Ureter (tissue), 1 donor: ENCODE measurements at places on chromosomes 13 and 19. TPM values are rescaled to one million over a fixed set of nuclear protein-coding genes. Genes with fewer than 3 reads are reported as not detected.
A peak's percentile ranks its signal among the peaks of the same experiment; 100 is the strongest.

SIGLEC12 gene
- 0.34 TPM for total RNA-seq

LTBP4 gene
- 239 TPM for total RNA-seq

MRPL57 gene
- 15.5 TPM for total RNA-seq

TEX26 gene
- not detected for total RNA-seq

CYP2S1 gene
- 13.2 TPM for total RNA-seq

FAM83E gene
- total RNA-seq: 12.7 TPM

FUT1 gene
- 5.0 TPM for total RNA-seq

ZNF254 gene
- total RNA-seq: 36.9 TPM

HRC gene
- 5.1 TPM for total RNA-seq

ZNF471 gene
- total RNA-seq: 10.6 TPM

RASL11A gene
- 33.2 TPM for total RNA-seq

LILRA1 gene
- total RNA-seq: 0.34 TPM

ZNF90 gene
- total RNA-seq: 39.2 TPM

CGB8 gene
- total RNA-seq: not detected

PGLYRP2 gene
- total RNA-seq: 0.34 TPM

CDC16 gene
- 86.7 TPM for total RNA-seq

JOSD2 gene
- total RNA-seq: 26.6 TPM

LINGO3 gene
- total RNA-seq: not detected

DNA sequence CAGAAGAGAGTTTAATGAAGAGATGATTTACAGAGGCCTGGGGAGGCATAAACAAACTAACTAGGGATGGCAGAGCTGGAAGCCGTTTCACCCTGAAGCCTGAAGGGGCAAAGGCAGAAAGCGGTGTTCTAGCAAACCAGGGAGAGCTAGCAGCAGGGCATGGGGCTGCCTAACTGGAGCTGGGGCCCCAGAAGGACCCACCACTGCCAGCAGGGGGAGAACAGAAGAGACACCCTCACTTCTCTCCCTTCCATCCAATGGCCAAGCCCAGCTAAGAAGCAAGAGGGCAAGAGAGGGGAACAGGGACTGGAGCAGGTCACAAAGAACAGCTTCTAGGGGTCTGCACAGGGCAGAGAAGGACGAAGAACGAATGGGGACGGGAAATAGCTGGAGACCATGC, 195.5 kb downstream of the KATNAL1 start:
- DNase-seq: no peak

- DNase-seq: no peak
Observed at GRCh38 chr19:732148-733069, 18.5 kb upstream of the MISP start.

GRCh38 chr19:18645035-18645511, 8.2 kb downstream of the KLHL26 start:
- DNase-seq: no peak

DNA sequence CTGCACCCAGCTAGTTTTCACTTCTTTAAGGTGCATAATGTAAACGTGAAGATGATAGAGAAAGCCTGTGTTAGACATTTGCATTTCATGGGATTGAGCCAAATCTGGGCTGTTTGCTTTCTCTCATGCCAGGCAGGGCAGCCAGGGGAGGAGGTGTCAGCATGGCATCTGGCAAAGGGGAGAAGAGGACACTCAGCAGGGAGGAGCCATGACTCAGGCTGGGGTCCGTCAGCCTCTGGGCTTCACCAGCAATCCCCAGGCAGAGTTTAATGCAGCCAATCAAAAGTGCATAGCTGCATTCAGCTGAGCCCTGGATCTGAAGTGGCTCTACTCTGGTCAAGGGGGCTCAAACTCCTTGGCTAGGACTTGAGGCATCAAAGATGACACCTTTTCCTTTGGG, 23.5 kb downstream of the EBPL start:
- no peak for DNase-seq

- no peak for DNase-seq
Observed at GRCh38 chr19:53102206-53102755, 941 bp downstream of the ZNF160 start.

GRCh38 chr19:35784503-35785338, 9.4 kb downstream of the ARHGAP33 start:
- DNase-seq: no peak

DNA sequence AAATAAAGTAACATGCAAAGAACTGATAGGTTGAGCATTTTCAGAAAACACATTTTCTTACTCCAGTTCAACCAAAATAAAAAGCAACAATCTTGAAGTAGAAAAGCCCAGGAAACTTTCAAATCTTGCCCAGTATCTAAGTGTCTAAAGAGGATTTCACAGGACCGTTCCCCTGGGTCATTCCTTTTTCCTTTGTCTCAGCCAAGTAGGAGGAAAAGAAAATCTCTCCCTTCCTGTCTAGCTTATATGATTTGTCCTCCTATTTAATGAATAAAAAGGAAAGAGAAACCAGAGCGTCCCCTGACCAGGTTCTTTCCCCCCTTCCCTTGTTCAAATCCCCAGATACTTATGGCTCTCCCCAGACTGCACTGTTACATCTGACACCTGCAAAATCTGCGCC, 248.0 kb downstream of the KCTD12 start:
- no peak for DNase-seq

DNA sequence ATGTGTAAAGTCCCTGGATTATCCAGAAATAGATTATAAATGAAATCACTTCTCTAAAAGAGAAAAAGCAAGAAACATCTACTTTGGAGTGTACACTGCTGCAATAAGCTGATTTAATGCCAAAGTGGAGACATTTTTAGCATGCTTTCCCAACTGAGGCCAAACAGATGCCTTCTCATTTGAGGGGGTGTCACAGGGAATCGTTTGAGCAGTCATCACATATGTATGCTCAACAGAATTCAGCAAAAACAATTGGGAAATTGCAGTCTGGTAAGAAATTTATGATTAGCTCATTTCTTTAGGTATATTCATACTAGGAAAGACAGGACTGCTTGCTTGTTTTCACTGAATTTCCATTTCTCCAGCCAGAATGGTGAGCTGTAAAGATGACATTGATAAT, 27.3 kb upstream of the TPP2 start:
- DNase-seq: no peak

- DNase-seq: no peak
Observed at GRCh38 chr19:33482476-33482875, 39.1 kb downstream of the PEPD start.

GRCh38 chr13:28041501-28041900, 53.0 kb upstream of the URAD start:
- no peak for DNase-seq

DNA sequence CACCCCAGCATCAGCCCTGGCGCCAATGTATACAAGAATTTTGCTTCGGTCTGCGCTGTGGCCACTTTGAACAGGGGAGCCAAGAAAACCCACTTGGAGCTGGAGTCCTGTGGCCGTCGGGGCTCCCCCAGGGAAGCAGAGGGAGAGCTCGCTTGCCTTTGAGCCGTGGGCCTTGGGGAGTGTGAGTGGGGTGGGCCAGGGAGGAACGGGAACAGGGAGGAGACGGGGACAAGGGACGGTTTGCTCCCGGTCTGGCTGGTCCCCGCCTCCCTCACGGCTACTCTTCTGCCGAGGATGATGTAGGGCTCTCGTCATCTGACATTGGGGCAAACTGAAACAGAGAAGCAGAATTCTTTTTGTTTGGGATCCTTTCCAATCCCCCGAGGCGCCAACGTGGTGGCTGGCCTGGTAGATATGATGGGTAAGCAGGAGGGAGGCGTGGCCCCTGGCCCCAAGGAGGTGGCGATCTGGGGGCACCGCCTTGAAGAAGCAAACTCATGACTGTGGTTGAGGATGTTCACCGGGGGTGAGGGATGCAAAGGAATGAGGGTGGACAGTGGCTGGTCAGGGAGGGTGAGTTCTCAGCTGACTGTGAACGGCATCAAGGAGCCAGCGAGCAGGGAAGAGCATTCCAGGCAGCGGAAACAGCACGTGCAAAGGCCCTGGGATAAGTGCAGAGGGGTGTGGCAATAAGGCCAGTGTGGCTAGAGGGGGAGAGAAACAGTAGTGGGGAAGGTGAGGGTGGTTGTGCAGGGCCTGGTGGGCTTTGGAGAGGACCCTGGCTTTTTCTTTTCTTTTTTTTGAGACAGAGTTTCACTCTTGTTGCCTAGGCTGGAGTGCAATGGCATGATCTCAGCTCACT, 10.9 kb upstream of the SPC24 start:
- peak; percentile 68 for DNase-seq

DNA sequence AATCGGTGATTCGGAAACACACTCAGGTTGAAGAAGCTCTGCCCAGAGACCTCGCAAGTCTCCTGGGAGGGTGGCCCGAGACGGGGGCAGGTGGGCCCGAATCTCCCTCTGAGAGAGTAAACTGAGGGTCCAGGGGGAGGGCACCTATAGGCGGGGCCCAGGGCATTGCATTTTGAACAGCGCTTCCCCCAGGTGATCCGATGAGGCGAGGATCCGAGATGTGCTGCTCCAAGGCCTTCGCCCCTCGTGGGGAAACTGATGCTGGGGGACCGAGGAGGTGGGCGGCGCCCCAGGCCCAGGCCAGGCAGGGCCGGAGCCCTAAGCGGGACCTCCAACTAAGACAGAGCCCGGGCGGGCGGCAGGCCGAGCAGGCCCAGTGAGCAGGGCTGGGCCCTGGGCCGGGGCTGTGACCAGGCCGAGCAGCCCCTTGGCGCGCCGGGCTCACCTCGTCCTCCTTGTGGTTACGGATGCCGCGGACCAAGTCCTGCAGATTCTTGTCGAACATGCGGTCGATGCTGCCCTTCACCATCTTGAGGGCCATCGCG, 500 bp downstream of the AP3D1 start:
- DNase-seq: no peak

DNA sequence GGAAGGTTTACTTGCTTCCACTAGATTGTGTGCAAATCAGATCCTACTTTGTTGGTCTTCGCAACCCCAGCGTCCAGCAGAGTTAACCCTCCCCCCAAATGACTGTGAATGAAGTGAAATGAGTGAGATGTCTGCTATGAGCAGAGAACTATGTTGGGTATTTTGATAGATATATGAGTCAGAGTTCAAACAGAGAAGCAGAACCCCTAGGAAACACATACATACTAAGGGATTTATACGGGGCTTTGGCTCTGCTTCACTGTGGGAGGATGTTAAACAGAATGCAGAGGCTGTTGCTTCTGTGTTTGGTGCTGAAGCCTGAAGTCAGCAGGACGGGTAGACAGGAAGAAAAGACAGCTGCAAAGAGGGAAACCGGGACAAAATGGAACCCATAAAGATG, 197.0 kb downstream of the MZT1 start:
- no peak for DNase-seq

GRCh38 chr13:91586609-91587008, 188.2 kb downstream of the GPC5 start:
- DNase-seq: no peak

DNA sequence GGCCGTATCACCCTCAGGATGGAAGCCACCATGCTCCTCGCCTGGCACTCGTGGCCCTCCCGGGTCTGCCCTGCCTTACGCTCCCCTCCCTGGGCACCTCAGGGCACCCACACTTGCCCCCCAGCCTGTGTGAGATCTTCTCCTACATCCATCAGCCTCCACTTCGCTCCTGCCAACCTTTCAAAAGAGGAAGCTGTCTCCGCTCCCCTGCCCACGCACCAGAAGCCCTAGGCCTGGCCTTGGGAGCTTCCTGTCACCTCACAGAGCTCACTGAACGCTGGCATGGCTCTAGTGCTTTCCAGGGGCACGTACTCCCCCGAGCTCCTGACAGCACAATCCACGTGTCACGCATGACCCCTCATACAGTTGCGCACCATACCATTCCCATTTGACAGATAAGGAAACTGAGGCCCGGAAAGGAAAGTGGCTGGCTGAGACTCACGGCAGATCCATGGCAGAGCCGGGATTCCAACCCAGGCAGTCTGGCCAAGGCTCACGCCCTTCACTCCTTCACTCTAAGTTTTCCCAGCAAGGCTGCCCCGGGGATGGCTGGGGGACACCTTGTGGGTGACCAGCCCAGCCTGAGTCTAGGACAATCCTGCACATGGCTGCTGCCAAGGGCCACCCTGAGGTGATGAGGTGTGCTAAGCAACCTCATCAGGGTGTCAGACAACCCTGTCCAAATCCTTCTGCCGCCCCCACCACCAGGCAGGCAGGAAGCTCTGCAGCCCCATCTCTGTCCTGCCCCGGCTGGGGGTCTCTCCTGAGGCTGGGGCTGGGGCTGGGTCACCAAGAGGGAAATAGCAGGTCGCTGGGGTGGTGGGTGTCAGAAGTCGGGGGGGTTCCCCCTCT, 19.3 kb downstream of the PPP1R12C start:
- no peak for DNase-seq

- no peak for DNase-seq
Observed at GRCh38 chr13:93227280-93227877, 772 bp downstream of the GPC6 start.

GRCh38 chr19:843180-843835, 2.5 kb downstream of the PRTN3 start:
- no peak for DNase-seq

DNA sequence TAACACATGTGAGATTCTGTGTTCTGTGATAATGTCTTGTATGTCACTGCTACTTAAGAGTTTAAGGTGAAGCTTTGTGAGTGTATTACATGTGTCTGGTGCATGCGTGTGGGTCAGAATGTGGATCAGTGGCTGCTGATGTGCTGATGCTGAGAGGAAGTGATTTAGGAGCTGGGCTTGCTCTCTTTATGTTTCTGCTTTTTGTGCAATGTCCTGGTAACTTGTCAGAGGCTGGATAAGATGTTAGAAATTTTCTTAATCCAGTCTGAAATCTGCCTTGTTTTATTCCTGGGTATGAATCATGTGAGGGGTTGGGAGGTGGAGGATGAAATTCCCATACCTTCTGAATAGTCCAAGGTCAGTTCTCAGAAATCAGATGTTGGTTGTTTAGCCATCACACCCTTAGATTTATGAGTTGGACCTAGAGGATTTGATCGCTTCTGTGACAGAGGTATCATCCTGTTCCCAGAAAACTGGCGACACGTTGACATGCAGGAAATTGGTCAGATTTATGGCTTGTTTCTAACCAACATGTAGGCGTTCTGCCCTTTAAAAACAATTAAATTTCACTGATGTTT, 24.5 kb upstream of the CXCL17 start:
- no peak for DNase-seq

GRCh38 chr13:71661921-71662320, 205.1 kb downstream of the DACH1 start:
- DNase-seq: no peak

DNA sequence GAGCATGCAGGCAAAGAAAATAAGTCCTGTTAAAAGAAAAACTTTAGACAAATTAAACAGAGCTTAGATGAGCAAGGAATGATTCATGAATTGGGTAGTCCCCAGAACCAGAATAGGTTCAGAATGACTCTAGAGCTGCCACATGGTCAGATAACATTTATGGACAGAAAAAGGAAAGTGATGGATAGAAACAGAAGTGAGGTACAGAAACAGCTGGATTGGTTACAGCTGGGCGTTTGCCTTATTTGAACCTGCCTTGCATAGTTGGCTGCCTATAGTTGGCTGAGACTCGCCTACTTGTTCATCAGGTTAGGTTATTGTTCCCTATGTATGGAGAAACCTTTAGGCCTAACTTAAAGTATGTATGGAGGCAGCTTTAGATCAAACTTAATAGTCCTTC, 35.4 kb downstream of the WDFY2 start:
- DNase-seq: no peak

- no peak for DNase-seq
Observed at GRCh38 chr19:49216071-49216470, 58.5 kb downstream of the TRPM4 start.

GRCh38 chr19:44808463-44809371, at the start of gene BCAM:
Gene BCAM, plus strand, starts transcription at chr19:44809103. Its CDS starts 22 bp downstream, at chr19:44809125.
- peak; percentile 69 for DNase-seq

- DNase-seq: no peak
Observed at GRCh38 chr13:41802684-41803444, 158.0 kb downstream of the VWA8 start.
